ENCODE measurements at places on chromosomes 7 and 10. TPM values are rescaled to one million over a fixed set of nuclear protein-coding genes. Genes with fewer than 3 reads are reported as not detected.

LRRN3 gene
- not detected for total RNA-seq

PIP gene
- not detected for total RNA-seq

CFAP43 gene
- total RNA-seq, result 6.0 TPM

TEX47 gene
- not detected for total RNA-seq

DNA sequence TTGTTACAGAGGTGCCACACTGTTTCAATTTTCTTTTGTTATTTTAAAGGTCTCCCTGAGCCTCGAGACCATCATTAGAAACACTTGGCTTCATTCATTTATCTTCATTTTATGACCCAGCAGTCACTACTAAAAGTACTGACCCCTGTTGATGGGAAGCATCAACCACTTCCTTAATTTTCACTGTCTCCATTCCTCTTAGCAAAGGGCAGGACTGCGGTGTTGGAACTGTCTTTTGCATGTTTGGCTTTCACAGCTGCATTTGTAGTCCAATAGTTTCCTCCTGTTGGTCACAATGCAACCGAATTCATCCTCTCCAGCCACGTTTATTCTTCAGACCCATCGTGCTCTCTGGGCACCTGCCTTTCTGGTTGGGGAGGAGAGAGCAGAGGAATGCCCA, 46.7 kb upstream of the PDZD8 start:
- no peak for DNase-seq
- H3K4me3 ChIP-seq, result no peak overlapping the region

- H3K27ac ChIP-seq, result peak overlapping the region; percentile 23
- H3K4me3 ChIP-seq, result no peak overlapping the region
- H3K4me1 ChIP-seq, result peaks cover 30% of the 10 kb centered on the region
- peak; percentile 84 for DNase-seq
- H3K36me3 ChIP-seq, result no peaks in the 10 kb centered on the region
Observed at GRCh38 chr10:91603931-91604331, 28.9 kb downstream of the PPP1R3C start.

DNA sequence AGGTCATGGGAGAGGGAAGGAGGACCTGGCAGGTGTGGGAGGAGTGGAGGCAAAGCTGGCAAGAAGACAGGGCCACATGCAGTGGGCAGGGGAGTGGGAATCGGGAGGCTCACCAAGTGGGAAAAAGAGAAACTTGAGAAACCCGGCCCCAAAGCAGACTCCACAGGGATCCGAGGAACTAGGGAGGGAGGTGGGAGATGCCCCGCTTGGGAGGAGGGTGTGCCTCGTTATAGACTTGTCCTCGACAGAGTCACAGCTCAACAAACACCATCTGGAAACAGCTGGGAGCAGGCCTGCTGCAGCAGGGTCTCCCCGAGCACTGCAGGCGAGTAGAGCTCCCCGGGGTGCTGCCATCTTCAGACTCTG, 54.8 kb downstream of the MKI67 start:
- no peak overlapping the region for H3K4me3 ChIP-seq
- DNase-seq, result no peak
- no peaks in the 10 kb centered on the region for H3K36me3 ChIP-seq
- H3K27me3 ChIP-seq, result no peaks in the 10 kb centered on the region
- no peaks in the 10 kb centered on the region for H3K4me1 ChIP-seq

DNA sequence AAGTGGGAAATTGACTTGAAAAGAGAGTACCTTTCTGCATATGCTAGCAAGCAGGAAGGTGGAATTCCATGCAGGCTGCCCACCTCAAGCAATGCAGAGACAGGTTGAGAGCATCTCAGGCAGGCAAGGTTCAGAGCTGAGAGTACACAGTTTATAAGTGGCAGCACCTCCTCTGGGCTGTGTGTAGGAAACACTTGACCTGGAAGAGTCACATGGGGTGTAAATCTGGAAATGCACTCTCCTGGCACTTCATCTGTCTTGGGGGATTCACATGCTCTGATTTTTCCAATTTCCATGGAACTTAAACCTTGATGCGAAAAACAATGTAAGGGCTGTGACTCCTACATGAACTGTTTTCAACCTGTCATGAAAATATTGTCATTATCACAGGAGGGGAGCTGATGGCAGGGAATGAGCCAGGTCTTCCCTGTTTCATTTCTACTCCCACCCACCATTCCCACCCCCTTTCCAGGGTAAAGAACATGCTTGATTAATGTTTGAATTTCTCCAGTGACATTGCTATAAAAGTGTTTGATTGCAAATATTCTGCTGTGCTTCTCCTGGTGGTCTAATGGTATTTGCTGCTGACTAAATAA, 328.3 kb downstream of the BICC1 start:
- no peak overlapping the region for H3K4me3 ChIP-seq
- no peaks in the 10 kb centered on the region for H3K4me1 ChIP-seq
- H3K27ac ChIP-seq, result no peak overlapping the region
- no peaks in the 10 kb centered on the region for H3K27me3 ChIP-seq
- no peak for DNase-seq

- DNase-seq, result no peak
- H3K27ac ChIP-seq, result no peak overlapping the region
Observed at GRCh38 chr7:138838166-138838565, 40.2 kb upstream of the ATP6V0A4 start.

DNA sequence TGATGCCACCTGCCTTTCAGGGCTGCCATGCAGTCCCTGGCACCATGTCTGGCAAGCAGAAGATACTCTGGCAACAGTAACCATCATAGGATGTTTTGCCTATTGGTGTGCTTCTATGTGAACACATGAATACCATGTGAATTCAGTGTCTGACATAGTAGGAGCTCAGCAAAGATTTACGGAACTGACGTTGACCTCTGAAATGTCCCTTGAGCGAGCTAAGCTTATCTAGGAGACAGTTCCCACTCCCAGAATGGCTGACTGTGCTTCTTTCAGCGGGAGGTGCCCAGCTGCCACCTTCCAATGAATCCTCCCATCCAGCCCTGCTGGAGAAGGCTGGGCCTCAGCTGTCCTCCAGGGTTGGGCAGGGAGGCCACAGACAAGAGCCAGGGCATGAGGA, 71.2 kb upstream of the LRRC18 start:
- no peaks in the 10 kb centered on the region for H3K36me3 ChIP-seq
- H3K27me3 ChIP-seq, result peaks cover 60% of the 10 kb centered on the region
- no peak for DNase-seq
- H3K4me3 ChIP-seq, result no peak overlapping the region
- no peak overlapping the region for H3K27ac ChIP-seq

DNA sequence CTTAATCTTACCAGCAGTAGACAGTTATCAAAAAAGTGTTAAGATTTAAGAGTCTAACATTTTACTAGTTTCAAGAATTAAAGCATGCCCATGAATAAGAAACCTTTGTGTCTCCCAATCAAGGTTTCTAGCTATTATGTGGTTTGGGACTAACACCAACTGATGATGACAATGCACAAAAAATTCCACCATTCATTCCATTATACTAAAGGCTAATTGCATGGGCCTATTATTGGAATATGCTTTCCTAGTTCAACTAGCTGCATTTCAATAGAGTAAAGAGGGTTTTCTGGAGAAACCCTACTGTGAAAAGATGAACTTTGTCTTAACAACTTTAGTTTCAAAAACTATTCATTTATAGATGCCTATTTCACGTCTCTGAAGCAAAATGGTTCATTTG, 44.6 kb downstream of the UBE2H start:
- no peak overlapping the region for H3K27ac ChIP-seq
- no peaks in the 10 kb centered on the region for H3K27me3 ChIP-seq
- peaks cover 19% of the 10 kb centered on the region for H3K4me1 ChIP-seq

- H3K4me1 ChIP-seq, result no peaks in the 10 kb centered on the region
- no peak overlapping the region for H3K27ac ChIP-seq
- no peaks in the 10 kb centered on the region for H3K27me3 ChIP-seq
- H3K4me3 ChIP-seq, result no peak overlapping the region
Observed at GRCh38 chr7:123916240-123916724, 8.8 kb upstream of the SPAM1 start.

DNA sequence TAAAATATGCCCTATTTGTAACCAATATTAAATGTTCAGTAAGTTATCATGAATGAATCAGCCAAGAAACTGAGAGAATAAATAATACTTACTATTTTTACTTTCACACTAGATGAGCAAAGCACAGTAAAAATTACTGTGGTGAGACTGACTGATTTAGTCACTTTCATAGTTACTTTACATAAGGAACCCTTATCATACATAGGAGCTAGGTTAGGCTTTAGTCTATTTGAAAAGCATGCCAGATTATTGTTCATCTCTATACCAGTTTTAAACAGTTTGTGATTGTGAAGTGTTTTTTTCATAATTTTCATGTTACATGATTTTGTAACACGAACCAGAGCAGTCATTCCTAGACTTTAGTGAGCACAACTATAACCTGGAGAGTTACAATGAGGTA, 80.7 kb upstream of the MAGI2 start:
- no peak overlapping the region for H3K27ac ChIP-seq
- no peak for DNase-seq
- H3K27me3 ChIP-seq, result no peaks in the 10 kb centered on the region
- no peaks in the 10 kb centered on the region for H3K4me1 ChIP-seq
- no peak overlapping the region for H3K4me3 ChIP-seq

DNA sequence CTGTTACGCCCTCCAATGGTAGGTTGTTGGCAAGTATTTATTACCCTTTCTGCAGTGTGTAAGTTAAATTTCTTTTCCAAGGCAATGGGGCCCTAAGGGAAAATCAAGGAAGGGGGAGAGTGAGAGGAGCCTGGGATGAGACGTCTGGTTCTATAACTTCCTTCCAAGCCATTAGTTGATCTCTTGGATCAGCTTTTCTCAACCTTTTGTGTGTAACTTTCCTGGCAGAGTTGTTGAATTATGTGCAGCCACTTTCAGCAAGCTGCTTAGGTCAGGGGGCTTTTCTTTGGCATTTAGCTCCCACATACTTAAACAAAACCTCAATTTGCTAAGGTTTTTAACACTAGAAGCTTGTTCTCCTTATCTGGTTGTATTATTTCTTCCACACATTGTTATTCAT, 127.1 kb downstream of the NXPH1 start:
- no peaks in the 10 kb centered on the region for H3K4me1 ChIP-seq
- H3K36me3 ChIP-seq, result no peaks in the 10 kb centered on the region
- peaks cover 21% of the 10 kb centered on the region for H3K27me3 ChIP-seq
- H3K4me3 ChIP-seq, result no peak overlapping the region
- peak; percentile 22 for DNase-seq

DNA sequence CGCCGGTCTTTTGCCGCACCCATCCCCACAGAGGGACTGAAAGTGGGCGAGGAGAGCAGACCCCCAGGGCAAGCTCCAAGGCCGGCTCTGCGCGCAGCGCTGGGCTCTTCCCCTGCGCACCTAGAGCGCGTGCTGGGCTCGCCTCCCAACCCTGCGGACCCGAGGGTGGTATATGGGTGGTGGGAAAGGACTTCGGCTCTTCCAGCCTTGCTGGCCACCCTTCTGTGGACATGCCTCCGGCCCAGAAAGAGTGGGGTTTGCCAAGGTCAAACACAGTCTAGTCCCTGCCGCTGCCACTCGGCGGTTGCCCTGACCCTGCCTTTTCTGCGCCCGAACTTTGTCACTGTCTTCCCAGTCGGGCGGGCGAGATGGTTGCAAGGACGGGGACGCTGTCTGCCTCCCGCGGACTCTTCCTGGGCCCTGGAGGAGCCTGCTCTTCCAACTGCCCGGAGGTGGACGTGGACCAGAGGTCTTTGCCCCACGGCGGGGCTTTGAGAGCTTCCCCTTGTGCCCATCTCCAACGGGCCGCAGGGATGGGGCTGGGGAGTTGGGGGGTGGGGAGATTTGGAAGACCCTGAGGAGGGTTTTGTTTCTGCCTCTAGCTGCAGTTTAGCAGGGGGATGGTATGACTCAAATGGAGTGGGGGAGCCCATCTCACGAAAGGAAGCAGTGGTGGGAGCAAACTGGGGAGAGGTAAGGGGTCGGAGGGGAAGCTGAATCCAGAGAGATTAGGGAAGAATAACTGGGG, 1.5 kb downstream of the ADCY1 start:
- H3K4me3 ChIP-seq, result no peak overlapping the region
- H3K4me1 ChIP-seq, result no peaks in the 10 kb centered on the region
- H3K27ac ChIP-seq, result no peak overlapping the region
- peaks cover 84% of the 10 kb centered on the region for H3K27me3 ChIP-seq

DNA sequence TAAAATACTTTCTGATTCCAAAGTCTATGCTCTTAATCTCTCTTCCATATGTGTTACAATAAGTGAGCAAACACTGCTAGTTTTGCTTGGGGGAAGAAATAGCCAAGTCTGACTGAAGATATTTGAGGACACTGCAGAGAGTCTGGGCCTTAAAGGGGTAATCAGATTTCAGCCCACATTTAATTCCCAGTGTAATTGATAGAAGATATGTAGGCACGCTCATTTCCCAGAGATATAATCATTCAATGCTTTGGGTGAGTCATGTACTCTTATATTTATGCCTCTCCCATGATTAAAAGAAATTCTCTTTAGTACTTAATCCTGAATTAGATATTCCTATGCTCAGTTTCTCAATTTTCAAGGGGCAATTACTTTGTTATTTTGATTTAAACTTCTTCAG, 178.1 kb upstream of the POM121L12 start:
- no peaks in the 10 kb centered on the region for H3K27me3 ChIP-seq
- no peaks in the 10 kb centered on the region for H3K4me1 ChIP-seq
- H3K4me3 ChIP-seq, result no peak overlapping the region
- H3K27ac ChIP-seq, result no peak overlapping the region
- DNase-seq, result peak; percentile 25

DNA sequence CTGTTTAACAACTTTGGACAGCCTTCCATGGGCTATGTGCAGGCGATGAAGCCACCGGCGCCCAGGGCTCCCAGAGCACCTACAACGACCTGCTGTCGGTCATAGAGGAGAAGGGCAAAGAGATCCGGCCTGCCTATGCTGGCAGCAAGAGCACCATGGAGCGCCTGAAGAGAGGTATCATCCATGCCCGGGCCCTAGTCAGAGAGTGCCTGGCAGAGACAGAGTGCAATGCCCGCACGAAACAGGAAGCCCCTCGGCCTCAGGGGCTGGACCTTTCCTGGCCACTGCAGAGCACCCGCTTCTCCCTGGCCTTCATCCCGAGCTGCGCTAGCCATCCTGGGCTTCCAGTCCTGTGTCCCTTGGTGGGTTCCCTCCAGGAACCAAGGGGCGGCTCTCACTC, 497.0 kb upstream of the PHF14 start:
- H3K4me1 ChIP-seq, result no peaks in the 10 kb centered on the region
- DNase-seq, result no peak
- no peak overlapping the region for H3K4me3 ChIP-seq
- peaks cover 10% of the 10 kb centered on the region for H3K27me3 ChIP-seq
- H3K27ac ChIP-seq, result no peak overlapping the region

DNA sequence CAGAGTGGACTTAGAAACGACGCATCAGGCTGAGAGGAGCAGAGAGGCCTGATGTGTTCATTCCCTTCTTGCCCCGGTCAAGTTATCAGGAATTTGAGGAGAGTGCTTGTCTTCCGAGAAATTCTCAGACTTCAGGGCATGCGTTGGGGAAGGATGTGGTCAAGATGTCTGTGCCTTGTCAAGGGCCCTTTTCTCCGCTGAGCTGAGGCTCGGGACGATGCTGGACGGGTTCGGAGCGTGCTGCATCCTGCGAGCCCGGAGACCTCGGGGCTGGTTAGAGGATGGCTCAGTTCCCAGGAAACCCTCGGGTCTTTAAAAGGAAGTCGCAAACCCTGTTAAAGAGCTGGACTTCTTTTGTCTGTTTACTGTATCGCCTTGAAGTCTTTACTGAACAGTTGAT, 325.4 kb downstream of the ADARB2 start:
- H3K27ac ChIP-seq, result no peak overlapping the region
- H3K4me1 ChIP-seq, result no peaks in the 10 kb centered on the region
- DNase-seq, result no peak
- no peaks in the 10 kb centered on the region for H3K36me3 ChIP-seq
- H3K27me3 ChIP-seq, result peaks cover 67% of the 10 kb centered on the region

All from PC-9 (cell line).